ENCODE measurements at places on chromosomes 1 and 21.

GRCh38 chr1:209674957-209675564 is at the start of gene G0S2:
Gene G0S2 (plus strand): TSS chr1:209675412. CDS start chr1:209675685, 273 bp downstream.
- peak; percentile 87 for DNase-seq

- no peak for DNase-seq
Measured at GRCh38 chr1:195026792-195027191, 1581.4 kb downstream of the KCNT2 start.

DNA sequence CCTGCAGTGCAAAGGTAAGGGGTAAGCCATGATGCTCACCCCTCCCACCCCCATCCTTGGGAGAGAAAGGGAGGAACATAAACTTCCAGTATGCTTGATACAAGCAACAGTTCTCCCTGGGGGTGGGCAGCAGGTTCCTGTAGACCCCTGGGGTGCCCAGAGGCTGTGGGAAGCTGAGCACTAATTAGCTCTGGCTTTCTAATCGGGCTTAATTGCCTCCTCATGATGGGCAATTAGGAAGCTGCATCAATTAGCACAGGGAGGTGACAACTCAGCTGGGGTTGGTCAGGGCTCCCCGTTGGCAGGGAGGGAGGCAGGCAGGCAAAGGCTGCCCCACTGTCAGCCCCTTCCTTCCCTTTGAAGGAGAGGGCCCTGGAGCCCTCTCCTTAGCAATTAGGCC is 15.7 kb upstream of the LMNA start:
- DNase-seq = no peak

DNA sequence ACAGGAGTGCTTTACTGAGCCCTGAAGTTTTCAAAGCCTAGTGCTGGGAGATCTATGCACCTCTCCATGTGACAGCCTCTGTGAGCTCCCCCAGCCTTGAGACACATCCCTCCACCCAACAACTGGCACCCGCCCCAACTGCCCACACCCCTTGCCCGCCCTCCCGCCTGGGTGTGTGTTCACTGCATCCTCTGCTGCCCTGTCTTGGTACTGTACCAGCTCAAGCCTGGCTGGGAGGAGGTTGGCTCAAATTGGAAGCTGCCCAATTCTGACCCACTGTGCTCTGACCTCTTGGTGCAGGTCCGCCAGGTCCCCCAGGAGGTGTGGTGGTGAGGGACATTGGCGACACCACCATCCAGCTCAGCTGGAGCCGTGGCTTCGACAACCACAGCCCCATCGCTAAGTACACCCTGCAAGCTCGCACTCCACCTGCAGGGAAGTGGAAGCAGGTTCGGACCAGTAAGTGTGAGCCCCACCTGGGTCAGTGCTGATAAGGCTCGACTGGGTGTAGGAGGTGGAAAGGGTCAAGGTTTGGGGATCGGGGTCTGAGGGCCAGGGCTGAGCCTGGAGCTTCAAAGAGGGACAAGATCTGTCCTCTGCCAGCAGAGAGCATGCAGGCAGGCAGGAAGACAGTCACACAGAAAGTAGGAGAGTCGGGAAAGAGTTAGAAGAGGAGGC is 18.0 kb downstream of the TMEM81 start:
- peak; percentile 62 for DNase-seq

- no peak for DNase-seq
Measured at GRCh38 chr1:92964998-92965397, 3.7 kb upstream of the DIPK1A start.

DNA sequence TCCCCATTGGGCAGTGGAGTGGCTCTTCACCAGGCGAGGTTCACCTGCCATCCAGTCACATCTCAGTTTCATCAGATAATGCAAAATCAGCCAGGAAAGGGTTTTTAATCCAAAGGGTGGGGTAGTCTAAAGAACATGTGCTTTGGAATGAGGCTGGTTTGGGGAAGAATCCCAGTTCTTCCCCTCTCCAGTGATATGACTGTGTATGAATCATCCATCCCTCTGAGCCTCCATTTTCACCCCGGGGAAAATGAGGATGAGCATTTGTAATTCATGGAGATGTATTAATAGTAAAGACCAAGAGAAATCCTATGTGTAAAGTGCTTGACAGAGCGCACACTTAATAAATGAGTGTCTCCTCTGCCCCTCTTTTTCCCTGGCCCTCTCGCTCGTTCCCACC is 215.1 kb upstream of the FGGY start:
- no peak for DNase-seq

- DNase-seq = no peak
Measured at GRCh38 chr21:43778469-43779335, 2.6 kb upstream of the CSTB start.

DNA sequence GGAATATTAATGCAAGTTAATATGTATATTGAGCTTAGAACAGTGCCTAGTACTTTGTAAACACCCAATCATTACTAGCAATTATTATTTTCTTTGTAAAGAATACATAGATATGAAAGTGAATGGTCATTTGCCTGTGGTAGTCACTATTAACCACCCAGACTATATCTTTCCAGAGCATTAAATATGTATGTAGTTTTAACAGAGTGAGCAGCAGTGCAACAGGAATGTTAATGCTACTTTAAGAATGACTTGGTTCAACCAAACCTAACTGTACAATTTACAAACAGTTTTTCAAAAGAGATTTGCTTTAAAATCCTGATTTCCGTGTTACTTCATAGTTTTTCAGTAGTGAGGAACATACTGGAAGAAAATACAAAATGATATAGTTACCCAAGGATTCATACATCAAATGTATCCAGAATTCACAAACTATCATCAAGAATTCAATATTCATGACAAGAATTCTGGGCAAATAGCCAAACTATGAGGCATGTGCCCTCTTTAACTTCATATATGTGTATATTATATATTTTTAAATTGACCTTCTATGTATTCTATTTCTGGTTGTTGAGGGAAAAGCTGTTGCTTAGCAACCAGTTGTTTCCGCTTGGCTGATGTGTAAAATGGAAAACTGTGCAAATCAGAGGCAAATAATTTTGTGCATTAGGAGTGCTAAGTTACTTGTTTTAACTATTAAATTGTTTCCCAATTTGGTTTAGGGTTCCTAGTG is 34.9 kb upstream of the IVNS1ABP start:
- DNase-seq = peak; percentile 13

- no peak for DNase-seq
Measured at GRCh38 chr1:116445534-116445933, 72.5 kb downstream of the ATP1A1 start.

DNA sequence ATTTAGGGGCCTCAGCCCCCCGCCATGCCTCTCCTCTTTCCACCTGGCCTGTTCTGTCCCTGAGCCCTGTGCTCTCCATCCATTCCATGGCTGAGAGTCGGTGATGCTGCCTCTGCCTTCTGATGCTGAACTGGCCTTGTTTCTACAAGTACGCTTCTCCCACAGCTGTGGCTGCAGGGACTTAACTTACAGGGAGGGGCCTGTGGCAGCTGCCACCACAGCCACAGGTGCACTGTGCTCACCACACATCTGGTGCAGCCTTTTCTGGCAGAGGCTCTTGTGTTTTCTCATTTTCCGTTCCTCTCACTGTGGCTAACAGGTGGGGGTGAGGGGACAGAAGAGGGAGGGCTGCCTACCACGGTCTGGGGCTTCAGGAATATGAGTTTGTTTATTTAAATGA is 4.2 kb downstream of the FMO1 start:
- no peak for DNase-seq

DNA sequence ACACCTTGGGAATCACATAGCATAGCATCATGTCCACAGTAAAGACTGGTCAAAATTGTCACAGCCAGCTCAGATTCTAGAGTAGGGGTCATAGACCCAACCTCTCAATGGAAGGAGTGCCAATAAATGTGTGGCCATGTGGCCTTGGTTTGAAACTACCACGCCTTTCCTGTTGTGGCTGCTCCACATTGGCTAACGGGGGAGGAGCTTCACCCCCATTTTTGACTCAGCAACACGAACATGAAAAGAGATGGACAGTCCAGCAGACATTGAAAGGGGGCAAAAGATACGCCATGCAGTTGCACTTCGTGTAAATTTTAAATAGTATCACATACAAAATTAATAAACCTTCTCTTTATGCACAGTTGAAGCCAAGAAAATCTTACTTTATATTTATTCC is 78.4 kb upstream of the HIVEP3 start:
- DNase-seq = no peak

DNA sequence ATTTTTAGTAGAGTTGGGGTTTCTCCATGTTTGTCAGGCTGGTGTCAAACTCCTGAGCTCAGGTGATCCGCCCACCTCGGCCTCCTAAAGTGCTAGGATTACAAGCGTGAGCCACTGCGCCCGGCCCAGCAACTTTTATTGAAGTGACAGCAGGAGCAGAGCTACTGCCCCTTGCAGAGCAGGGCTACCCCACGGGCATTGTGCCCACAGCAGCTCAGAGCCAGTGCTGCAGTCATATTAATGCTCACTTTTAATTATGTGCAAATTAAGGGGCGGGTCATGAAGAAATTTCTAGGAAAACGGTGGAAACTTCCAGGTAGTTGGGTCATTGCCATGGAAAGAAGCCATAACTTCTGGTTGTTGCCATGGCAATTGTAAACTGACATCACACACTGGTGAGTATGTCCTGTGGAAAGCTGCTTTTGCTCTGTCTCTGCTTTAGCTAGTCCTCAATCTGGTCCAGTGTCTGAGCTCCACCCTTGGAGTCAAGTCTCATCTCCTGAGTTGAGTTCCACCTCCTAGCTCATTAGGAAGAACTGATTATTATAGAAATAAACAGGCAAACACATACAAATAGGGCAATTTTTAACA is 127.3 kb upstream of the ADGRL4 start:
- peak; percentile 58 for DNase-seq

DNA sequence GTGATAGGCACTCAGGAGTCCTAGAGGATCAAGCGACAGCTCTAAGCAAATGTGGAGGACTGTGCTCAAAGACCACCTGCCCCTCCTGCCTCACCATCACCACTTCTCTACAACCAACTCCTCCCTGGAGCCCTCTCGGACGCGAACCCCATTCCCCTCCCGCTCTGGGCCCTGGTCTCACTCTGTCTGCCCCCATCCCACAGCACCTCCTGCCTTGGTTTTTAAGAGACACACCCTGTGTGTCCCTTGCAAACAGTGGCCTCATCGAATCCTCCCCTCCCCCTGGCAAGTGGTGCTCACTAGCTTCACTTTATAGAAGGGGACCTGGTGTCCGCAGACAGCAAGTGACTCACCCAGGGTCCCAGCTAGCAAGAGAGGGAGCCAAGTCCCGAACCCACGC is 28.8 kb downstream of the EPHA8 start:
- DNase-seq = peak; percentile 73

GRCh38 chr21:36718951-36719501 is 20.1 kb downstream of the SIM2 start:
- no peak for DNase-seq

- DNase-seq = no peak
Measured at GRCh38 chr1:167923324-167924056, 9.6 kb upstream of the ADCY10 start.

DNA sequence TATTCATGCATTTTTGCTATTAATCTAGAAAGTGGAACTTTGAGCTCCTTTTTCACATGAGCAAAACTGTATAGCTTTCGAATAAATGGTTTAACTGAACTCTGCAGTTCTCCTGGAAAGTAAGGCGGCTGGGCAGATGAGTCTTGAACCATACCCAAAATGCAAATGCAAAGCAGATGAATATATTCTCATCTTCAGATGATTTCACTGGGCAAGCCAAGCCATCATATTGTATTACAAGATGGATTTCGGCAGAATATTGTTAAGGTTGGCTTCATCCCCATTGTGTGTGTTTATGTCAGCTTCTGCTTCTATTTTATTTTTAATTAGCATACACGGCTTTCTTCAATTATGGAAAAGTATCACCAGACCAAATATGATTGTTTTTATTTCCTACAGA is 209.6 kb downstream of the GREM2 start:
- no peak for DNase-seq

- DNase-seq = no peak
Measured at GRCh38 chr1:28804071-28804470, 7.9 kb upstream of the OPRD1 start.

GRCh38 chr1:12629985-12630760 is 12.2 kb upstream of the DHRS3 start:
- no peak for DNase-seq

DNA sequence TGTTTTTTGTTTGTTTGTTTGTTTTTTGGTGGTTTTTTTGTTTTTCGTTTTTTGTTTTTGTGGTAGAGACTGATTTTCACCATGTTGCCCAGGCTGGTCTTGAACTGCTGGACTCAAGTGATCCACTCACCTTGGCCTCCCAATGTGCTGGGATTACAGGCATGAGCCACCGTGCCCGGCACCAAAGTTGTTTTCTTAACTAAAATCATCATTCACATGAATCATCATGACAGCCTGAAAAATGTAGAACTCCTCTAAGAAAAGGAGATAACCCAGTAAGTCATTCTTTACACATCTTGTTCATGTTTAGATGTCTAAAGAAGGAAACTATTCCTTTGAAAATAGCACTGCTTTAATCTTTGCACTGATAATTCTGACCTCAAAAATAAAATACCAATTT is 37.5 kb downstream of the DISP1 start:
- DNase-seq = no peak

- DNase-seq = no peak
Measured at GRCh38 chr21:41779659-41780058, 12.8 kb upstream of the RIPK4 start.

GRCh38 chr1:154502066-154502743 is at the start of the genes SHE and TDRD10:
Gene SHE (minus strand): TSS chr1:154502412. CDS start chr1:154502026, 386 bp downstream.
Gene TDRD10 (plus strand): TSS chr1:154502219. CDS start chr1:154506904, 4,685 bp downstream.
- DNase-seq = no peak

DNA sequence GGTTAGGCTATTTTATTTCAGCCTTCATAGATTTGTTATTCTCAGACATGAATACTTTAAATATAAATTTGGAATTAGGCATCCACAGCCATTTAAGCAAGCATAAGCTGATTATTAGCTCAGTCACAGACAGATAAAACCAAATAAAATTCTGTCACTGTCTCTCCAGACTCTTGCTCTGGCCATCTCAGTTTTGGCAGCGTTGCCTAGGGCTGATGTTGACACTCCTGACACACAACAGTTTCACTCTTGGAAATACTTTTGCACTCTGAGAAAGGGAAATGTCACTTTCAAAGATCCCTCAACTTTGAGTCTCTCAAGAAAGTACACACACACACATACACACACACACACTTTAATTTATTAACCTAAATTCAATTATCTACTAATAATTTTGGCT is 372.7 kb downstream of the BRINP3 start:
- DNase-seq = no peak

DNA sequence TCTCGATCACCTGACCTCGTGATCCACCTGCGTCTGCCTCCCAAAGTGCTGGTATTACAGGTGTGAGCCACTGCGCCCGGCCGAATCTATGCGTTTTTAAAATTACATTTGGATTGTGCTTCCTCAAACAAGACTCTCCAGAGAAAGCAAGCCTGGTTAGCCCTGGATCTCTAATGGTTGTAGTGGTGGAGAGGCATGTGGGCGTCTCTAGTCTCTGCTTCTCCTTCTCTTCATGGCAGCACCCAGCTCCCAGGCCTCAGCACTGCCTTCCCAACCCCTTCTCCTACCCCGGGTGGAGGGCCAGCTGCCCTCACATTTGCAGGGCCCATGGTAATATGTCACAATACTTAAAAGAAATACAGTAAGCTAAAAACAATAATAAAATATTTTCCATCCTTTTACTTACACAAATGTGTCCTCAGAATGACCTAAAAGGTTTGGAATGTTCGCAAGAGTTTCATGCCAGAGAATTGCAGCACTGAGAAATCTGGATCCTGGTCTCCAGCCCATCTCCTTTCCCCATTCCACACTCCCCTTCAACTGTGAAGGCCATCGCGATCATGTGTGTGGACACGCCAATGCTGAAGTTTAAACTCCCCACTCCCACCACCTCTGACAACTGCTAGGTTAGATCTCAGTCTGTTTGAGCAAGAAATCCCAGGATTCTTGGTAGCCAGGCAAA is 7.0 kb downstream of the OR14I1 start:
- DNase-seq = no peak

GRCh38 chr1:229379846-229380245 is 37.0 kb upstream of the CCSAP start:
- DNase-seq = peak; percentile 62

GRCh38 chr1:227954163-227954850 is 6.6 kb upstream of the WNT9A start:
- no peak for DNase-seq
